Activated CD8-positive, alpha-beta memory T cell treated with anti-CD3 and anti-CD28 coated beads for 1 hour (primary cell): ENCODE measurements at places on chromosomes 3 and 15.

DNA sequence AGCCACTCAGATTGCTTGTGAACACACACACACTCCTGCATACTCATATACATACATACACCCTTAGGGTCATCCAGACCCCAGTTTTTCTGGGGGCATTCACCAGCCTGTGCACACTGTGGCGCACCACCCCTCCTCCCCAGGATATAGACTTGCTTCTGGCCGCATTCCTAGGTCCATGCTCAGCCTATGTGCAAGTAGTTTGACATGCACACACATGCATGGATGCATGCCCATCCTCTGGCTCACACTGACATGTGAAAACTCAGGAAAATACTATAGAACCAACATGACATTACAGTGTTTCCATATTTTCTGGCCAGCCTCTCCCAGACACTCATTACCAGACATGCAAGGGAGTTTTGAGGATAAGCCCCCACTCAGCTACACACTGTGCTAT lies 79.3 kb upstream of the POLG start:
- DNase-seq = no peak

GRCh38 chr3:110016235-110016815 lies 679.0 kb upstream of the DPPA4 start:
- no peak for DNase-seq

- no peak for DNase-seq
These were observed 781.2 kb downstream of the ROBO1 start for GRCh38 chr3:78986416-78987101.

DNA sequence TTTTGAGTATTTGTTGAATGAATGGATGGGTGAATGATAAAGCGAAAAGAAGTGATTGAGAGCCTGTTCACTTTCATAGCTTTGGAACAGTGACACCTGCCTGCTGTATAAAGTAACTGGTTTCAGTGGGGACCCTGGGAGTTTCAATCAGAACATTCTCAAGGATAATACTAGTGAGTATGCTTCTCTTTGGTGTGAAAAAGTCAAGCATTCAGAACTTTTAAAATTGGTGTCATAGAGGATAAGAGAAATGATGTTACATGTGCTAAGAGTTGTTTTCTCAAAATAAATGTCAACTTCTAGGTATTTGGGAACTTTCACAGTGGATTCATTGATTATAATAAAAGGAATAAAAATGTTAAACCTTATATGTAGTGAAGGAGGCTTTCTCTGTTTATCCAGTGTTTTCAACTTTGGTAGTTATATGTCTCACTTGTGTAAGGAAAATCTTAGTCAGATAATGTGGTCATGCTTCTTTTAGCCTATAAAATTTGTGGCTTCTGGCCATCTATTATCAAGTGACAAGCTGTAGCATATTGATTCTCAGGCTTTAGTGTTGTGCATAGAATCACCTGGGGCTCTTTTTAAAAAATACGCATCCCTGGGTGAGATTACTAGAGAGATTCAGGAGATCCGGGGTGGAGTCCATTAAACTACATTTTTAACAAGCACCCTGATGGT lies 11.9 kb downstream of the LRCH3 start:
- no peak for DNase-seq

GRCh38 chr15:48887144-48887543 lies 9.2 kb downstream of the EID1 start:
- DNase-seq = no peak
